ENCODE measurements at places on chromosomes 7 and 10.

GRCh38 chr10:21184216-21184615 is 287.1 kb upstream of the NEBL start:
- no peak overlapping the region for H3K4me3 ChIP-seq
- H3K36me3 ChIP-seq = no peaks in the 10 kb centered on the region
- H3K4me1 ChIP-seq = no peaks in the 10 kb centered on the region
- H3K27ac ChIP-seq = no peak overlapping the region

DNA sequence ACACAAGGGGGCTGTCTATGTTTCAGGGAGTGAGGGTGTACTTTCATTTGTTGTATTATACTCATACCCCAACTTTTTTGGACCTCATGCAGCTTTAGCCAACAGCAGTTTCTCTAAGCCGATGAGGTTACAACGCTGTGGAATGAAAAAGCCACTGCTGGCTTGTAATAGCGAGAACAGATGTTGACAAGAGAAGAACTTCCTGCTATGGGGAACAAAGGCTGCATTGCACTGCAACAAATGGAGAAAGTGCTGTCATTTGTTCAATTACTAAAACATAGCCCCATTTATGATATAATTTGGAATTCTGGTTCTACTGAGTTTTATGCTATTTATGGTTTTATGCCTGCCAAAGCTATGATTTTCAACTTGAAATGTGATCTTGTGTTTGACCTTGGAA is 104.2 kb upstream of the TMEM72 start:
- no peaks in the 10 kb centered on the region for H3K4me1 ChIP-seq
- no peaks in the 10 kb centered on the region for H3K36me3 ChIP-seq
- no peaks in the 10 kb centered on the region for H3K27me3 ChIP-seq
- DNase-seq = no peak
- H3K4me3 ChIP-seq = no peak overlapping the region

GRCh38 chr7:68535266-68535665 is 1063.0 kb upstream of the AUTS2 start:
- H3K27ac ChIP-seq = no peak overlapping the region
- H3K36me3 ChIP-seq = no peaks in the 10 kb centered on the region
- H3K4me1 ChIP-seq = no peaks in the 10 kb centered on the region
- no peak for DNase-seq
- no peak overlapping the region for H3K4me3 ChIP-seq
- no peaks in the 10 kb centered on the region for H3K27me3 ChIP-seq

DNA sequence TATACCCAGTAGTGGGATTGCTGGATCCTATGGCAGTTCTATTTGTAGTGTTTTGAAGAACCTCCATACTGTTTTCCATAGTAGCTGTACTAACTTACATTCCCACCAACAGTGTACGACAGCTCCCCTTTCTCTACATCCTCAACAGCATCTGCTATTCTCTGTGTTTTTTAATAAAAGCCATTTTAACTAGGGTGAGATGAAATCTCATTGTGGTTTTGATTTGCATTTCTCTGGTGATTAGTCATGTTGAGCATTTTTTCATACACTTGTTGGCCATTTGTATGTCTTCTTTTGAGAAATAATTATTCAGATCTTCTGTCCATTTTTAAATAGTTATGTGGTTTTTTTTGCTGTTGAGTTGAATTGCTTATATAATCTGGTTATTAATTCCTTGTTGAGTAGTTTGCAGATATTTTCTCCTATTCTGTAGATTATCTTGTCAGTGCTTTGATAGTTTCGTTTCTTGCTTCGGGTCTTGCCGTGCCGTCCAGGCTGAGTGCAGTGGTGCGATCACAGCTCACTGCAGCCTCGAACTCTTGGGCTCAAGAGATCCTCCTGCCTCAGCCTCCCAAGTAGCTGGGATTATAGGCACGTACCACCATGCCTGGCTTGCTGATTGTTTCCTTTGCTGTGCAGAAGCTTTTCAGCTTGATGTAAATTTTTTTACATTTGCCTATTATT is 12.0 kb downstream of the MTG1 start:
- H3K27ac ChIP-seq = no peak overlapping the region
- H3K4me1 ChIP-seq = no peaks in the 10 kb centered on the region
- H3K27me3 ChIP-seq = no peaks in the 10 kb centered on the region
- H3K4me3 ChIP-seq = no peak overlapping the region
- peaks cover 97% of the 10 kb centered on the region for H3K36me3 ChIP-seq
- no peak for DNase-seq

GRCh38 chr7:55092186-55092974 is 73.6 kb downstream of the EGFR start:
- DNase-seq = no peak
- H3K27me3 ChIP-seq = no peaks in the 10 kb centered on the region
- H3K4me3 ChIP-seq = no peak overlapping the region
- H3K36me3 ChIP-seq = no peaks in the 10 kb centered on the region

Data from tibial nerve (tissue), 4 donors.